ENCODE measurements at places on chromosomes 4 and X. TPM values are rescaled to one million over a fixed set of nuclear protein-coding genes. Genes with fewer than 3 reads are reported as not detected.

SSX4 gene
- total RNA-seq: not detected

FAT4 gene
- total RNA-seq: 6.5 TPM

GC gene
- total RNA-seq: not detected

RASL11B gene
- total RNA-seq: 3.7 TPM

SH3BGRL gene
- total RNA-seq: 30.2 TPM

GAGE13 gene
- not detected for total RNA-seq

UCHL1 gene
- total RNA-seq: 7.9 TPM

CPLX1 gene
- 3.1 TPM for total RNA-seq

MAD2L1 gene
- total RNA-seq: 1.4 TPM

DNA sequence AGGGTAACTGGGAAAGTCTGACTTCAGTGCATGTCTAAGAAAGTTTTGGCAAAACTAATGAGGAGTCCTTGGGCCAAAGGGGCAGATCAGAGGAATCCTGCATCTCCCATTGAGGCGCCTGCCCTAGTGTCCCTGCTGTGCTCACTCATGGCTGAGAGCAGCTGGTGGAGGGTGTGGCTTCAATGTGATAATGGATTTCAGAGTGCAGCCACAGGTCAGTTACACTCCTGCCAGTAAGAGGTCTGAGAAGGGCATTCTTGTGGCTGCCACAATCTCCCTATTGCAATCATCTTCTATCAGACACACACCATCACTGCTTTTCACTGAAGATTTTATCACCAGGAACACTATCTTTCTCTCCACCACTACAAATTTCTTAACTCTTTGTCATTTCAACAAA is 457.1 kb downstream of the MID1IP1 start:
- DNase-seq: no peak

DNA sequence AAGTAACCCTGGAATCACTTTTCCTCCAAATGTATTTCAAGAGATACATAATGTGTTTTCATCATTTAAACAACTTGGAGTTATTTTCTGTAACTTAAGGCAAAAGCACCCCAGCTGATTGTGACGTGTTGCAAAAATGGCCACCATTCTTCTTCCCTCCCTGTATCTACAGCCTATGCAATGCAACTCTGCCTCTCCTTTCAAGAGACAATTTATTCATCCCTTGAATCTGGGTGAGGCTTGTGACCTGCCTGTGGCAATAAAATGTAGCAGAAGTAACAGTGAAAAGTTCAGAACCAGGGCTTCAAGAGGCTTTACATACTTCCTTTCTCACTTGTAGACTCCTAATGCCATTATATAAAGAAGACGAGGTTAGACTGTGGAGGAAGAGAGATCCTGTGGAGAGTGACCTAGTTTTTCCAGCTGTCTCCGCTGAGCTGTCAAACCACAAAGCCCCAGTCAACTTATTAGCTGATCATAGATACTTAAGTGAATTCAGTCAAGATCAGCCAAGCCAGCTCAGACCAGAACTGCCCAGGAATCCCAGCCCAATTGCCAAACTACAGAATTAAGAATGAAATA is 81.0 kb upstream of the KLF3 start:
- no peak for DNase-seq

DNA sequence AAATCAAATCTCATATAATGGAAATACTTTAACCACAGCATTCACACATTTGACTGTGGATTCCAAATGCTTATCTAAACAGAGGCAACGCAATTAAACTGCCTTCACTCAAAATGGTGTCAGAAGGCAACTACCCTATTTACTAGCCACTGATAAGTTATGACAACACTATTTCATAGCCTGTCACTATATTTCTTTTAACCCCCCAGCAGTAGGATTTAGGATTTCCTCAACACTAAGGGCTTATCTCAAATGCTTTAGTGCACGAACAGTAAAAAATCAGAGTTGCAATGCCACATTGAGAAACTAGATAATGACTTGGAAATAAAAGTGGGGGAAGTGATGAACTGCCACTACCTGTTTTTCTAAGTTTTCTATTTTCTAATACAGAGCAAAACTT is 66.7 kb downstream of the DHX15 start:
- DNase-seq: no peak

- no peak for DNase-seq
Observed at GRCh38 chrX:65976161-65976560, 63.7 kb downstream of the VSIG4 start.

GRCh38 chr4:124018383-124019317 is 622.1 kb downstream of the SPRY1 start:
- peak; percentile 65 for DNase-seq

DNA sequence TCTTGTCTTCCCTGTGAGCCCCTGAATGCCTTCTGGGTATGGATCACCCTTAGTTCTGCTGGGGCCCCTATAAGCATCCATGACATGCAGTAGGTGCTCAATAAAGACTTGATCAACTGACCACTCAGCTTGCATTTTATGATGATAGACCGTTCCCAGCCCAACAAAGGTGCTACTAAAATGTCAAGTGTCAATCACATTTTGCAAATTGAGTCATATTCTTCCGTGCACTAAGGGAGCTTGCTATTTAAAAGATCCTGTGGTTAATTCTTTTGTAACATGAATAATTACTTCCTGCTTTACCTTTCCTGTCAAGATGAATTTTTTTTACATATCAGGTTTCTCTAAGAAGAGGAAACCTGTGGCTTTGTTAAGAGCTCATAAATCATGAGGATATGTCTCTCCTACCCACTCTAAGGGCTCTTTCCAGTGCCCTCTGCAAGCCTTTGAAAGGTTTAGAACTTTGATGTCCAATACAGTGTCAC is 47.6 kb downstream of the SH3KBP1 start:
- DNase-seq: no peak

DNA sequence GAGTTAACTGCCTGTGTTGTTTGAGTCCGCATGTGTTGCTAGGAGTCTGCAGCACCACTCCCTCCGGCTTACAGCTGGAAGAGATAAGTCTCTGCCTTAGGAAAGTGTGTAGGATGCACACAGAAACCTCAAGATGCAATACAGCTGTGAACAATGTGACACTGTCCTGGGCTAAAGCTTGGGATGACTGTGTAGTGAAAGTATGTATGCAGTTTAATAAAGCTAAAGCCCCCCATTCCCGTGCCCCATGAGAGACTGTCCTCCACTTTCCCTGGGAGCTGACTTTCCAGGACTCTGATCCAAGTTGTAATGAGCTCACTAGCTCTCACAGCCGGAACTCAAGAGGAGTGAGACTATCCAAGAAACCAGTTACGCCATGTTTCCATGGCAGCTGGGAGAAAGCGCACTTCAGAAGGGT is 156.6 kb upstream of the FTHL17 start:
- DNase-seq: no peak

DNA sequence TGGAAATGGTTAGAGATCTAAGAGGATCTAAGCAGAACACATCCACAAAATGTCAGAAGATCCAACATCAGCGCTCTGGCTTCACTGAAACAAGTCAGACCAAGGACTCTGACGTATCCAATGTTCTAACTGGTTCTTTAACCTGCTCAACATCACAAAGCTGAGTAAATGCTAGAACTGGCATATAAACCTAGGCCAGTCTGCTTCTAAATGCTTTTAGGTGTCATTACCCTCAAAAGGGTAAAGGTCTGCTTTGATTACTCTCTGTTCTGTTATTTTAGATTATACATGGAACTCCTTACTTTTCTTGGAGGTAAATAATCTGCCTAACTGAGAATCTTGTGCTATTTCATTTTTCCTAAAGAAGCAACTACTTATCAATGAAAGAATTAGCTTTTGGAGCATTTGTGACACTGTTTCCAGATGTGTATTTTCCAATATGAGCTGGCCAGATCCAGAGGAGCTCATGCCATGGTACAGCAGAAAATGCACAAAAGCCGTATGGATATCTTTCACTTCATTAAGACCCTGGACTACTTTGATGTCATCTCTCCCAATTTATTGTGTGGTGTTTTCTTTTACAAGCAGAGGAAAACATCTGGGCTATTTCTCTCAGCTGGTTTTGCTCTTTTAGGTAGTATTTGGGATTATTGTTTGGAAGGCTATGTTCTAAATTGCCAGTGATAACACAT is 123.5 kb downstream of the RASGEF1B start:
- no peak for DNase-seq

GRCh38 chr4:6951880-6952381 is 42.3 kb downstream of the TBC1D14 start:
- DNase-seq: no peak

GRCh38 chr4:16745887-16746286 is 152.6 kb downstream of the LDB2 start:
- DNase-seq: no peak

DNA sequence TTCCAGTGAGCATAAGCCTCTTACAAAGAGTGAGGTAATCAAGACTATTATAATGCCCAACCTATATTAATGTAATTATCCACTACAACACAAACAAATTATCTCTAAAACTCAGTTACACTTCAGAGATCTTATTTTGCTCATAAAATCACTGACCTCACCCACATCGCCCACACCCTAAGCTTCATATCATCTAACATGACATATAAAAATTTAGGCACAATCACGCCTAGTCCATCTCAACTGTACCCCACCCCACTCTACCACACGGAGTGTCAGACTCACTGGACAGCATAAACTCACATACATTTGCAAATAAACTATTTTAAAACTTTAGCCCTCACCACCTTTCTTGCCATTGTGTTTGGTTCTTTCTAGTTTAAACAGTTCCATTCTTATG is 252.4 kb downstream of the PCDH7 start:
- no peak for DNase-seq

GRCh38 chrX:69506617-69507499 is 2.7 kb downstream of the NALF2 start:
- no peak for DNase-seq

DNA sequence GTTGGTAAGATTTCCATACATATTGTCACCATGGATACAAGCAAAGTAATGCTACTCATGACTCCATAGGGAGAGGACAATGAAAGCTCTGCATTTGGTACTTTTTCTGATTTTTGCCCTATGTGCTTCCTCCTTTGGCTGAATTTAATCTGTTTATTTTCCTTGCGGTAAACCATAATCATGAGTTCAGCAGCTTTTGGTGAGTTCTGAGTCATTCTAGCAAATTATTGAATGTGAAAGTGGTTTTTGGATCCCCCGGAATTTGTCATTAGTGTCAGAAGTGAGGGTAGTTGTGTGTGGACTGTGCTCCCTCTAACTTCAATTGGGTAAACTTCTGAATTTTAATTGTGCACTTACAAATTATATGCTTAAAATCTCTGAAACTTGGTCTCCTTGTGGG is 170.3 kb downstream of the MOSPD2 start:
- DNase-seq: no peak

DNA sequence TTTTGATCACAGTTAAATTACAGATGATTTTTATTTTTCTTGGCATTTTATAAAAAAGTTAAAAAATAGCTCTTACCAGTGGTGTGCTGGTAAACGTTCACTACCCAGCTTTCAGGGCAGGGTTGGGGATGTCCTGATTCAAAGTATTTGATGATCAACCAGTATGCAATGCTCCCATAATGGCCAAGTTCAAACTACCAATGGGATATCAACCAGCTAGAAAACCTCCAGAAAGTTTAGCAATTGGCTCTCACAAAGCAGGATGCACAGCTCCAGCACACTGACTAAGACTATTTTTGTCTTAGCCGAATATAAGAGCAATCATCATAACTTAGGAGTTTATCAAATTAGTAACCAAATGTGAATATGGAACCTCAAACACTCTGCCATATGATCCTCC is 108.0 kb upstream of the PDE5A start:
- DNase-seq: no peak

DNA sequence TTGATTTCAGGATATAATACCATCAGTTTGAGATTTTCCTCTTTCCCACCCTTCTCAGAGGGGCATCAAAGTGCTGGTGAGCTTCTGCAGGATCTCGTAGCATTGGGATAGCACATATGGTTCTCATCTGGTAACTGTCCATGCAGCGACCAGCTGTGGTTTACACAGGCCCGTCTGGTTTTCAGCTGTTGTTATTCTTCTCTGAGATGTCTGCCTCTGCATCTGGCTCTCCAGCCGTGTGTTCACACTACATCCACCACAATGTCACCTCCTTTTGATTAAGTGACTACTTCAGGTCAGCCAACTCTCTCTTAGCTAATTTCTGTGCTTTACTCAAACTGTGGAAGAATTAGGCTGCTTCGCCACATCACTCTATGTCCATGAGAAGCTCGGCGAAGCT is 676.7 kb upstream of the TENM3 start:
- no peak for DNase-seq

DNA sequence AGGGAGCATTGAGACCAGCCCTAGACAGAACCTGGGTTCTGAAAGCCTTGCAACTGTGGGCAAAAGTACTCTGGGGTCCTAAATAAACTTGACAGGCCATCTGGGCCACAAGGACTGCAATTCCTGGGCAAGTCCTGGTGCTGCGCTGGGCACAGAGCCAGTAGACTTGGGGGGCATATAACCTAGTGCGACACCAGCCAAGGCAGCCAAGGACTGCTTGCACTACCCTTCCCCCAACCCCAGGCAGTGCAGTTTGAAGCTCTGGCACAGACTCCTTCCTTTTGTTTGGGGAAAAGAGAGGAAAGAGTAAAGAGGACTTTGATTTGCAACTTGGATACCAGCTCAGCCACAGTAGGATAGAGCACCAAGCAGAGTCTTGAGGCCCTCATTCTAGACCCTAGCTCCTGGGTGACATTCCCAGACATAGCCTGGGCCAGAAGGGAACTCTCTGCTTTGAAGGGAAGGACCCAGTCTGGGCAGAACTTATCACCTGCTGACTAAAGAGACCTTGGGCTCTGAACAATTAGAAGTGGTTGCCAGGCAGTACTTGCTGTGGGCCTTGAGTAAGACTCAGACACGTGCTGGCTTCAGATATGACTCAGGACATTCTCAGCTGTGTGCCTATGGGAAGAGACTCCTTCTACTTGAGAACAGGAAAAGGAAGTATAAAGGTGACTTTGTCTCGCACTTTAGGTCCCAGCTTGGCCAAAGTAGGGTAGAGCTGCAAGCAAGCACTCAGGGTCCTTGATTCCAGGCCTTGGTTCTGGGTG is 522.8 kb downstream of the GLUD2 start:
- DNase-seq: no peak
